ELR (cell line): ENCODE measurements at places on chromosomes 7 and 10.
A peak's percentile ranks its signal among the peaks of the same experiment; 100 is the strongest.

DNA sequence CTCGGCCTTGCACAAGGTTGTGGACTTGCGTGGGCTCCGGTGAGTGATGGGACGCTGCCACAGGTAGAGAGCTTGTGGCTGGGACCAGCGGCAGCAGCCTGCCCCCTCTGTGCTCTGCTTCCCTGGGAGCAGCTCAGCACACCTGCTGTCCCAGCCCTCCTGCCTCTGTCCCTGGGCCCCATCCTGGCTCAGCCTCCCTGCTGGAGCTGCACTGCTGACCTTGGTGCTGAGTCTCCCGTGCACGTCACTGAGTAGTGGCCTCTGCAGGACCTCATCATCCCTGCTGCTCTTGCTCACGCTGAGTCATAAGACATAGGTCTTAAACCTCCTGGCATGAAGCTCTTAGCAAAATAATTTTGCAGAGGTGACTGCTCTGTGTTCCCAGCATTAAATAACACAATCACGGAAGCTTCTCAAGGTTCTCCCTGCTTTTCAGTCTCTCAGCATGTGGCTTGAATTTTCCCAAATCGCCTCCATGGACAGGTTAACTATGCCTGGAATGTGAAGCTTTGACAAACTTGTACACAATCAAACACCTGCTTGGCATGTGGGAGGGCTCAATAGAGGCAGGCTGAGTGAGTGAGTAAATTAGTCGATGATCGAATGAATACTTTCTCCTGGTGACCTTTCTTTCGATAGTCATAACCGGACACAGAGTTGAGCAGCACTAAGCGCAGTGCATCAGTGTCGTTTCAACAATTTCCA, 63.8 kb upstream of the NPS start:
- peak; percentile 59 for DNase-seq

- no peak for DNase-seq
These were observed 4.5 kb downstream of the STMP1 start for GRCh38 chr7:135666846-135667245.

GRCh38 chr10:129467359-129468064, 471 bp downstream of the MGMT start:
- peak; percentile 23 for DNase-seq

DNA sequence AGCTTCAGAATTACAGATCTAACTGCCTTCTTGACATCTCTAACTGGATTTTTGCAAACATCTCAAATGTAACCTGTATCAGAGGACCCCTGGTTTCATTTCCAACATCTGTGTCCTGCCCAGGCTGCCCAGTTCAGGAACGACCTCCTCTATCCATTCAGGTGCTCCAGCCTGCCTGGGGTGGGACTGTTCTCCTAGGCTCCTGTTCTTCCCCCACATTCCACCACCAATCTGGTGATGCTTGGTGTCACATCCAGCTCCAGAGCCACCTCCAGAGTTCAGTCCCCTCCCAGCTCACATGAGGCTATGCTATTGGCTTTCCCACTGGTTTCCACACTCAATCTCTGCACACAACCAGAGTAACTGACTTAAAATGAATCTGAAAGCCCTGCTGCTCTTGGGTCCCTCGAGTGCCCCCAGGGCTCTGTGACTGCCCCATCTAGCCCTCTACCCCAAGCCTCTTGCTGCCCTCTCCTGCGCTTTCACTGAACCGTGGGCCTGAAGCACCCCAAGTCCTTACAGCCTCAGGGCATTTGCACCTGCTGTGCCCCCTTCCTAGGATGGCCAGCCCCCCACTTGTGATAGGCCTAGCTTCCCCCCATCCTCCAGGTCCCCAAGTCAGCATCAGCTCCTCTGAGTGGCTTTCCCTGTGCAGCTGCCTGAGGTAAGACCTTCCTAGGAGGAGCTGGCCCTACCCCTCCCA, 46.1 kb downstream of the PPIF start:
- DNase-seq, result no peak

- no peak for DNase-seq
These were observed 1193.4 kb downstream of the SORCS3 start for GRCh38 chr10:105834261-105835059.

- DNase-seq, result no peak
These were observed 17.4 kb downstream of the MTPN start for GRCh38 chr7:135959646-135960363.

GRCh38 chr10:59323036-59323459, 39.3 kb downstream of the FAM13C start:
- no peak for DNase-seq

GRCh38 chr10:5546891-5547680, 22.3 kb downstream of the CALML3 start:
- peak; percentile 84 for DNase-seq

DNA sequence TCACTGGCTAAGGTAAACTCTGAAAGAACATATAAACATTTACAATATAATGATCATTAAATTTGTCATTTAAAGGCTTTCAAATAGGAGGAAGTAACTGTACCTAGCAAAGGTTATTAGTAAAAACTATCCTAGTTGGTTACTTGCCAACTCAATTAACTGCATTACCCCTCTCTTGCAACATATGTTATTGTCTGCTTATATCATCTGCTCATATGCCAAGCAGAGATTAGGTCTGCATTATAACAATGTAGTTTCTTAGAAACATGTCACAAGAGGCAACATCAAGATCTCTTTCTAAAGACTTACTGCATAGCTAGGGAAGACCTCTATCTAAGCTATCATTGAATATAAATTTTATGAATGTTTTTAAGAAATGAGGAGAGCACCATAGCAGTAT, 132.5 kb downstream of the RELN start:
- DNase-seq, result no peak

DNA sequence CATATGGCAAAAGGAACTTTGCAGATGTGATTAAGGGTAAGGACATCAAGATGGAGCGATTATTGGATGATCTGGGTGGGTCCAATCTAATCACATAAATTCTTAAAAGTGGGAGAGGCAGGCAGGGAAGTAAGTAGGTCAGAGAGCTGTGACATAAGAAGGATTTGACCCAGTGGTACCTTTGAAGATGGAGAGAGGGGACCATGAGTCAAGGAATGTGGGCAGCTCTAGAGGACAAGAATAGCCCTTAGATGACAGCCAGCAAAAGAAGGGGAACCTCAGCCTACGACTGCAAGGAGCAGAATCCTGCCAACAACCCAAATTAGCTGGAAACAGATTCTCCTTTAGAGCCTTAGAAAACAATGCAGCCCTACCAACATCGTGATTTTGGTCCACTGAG, 34.5 kb downstream of the LAMB1 start:
- DNase-seq, result no peak

DNA sequence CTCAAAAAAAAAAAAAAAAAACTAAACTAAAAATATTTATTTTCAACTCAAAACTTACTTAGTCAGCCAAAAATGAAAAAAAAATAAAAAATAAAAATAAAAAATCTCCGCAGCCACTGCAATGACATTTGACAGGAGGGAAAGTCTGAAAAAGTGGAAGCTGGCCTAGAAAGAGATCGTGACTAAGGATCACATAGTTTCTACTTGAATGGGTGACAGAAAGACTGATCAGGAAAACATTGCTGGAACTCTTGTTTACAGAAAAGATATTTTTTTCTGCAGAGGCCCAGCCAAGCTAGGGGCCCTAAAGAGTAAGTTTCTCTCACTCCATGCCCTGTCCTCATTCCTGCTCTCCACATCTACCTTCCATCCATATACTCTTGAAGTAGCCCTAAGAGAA, 92.8 kb upstream of the KCND2 start:
- DNase-seq, result no peak

GRCh38 chr10:86508217-86508616, 13.4 kb downstream of the WAPL start:
- DNase-seq, result no peak

GRCh38 chr10:119189811-119190282, 11.2 kb upstream of the PRDX3 start:
- DNase-seq, result peak; percentile 76

DNA sequence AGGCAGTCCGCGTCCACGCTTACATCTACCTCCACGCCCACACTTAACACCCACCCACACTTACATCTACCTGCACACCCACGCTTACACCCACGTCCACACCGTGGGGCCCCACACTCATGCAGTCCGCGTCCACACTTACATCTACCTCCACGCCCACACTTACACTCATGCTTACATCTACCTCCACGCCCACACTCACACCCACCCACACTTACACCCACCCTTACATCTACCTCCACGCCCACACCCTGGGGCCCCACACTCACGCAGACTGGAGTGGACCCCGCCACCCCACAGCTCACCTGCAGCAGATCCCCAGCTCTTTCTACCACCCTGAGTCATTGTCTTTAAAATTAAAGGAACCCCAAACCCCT, 32.4 kb upstream of the PWWP2B start:
- DNase-seq, result no peak

- DNase-seq, result peak; percentile 32
These were observed 27.8 kb upstream of the NUB1 start for GRCh38 chr7:151313857-151314256.

DNA sequence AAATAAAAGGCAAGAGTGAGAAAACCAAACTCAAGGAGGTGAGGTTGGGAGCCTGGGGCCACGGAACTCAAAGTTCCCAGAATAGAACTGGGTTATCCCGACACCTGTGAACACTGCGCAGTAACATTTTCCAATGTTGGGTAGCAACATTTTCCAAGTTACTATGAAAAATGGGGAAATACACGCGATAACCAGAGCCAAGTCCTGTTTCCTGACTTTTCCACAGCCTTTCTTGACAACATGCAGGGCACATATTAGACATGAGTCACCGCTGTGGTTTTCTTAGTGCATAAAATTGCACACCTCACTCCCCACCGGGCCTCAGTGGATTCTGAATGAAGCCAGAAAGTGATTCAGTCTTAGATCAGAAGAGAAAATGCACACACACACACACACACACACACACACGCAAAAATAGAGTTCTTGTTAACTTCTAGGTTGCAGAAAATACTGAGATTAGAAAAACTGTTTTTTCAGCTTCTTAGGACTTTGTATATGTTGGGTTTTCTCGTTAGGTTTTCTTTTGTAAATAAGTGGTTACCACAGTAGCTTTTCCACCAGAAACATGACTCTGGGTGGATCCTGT, 70.0 kb downstream of the CAMK1D start:
- DNase-seq, result peak; percentile 88

GRCh38 chr10:71721313-71721712, 1.7 kb upstream of the C10orf105 start:
- DNase-seq, result no peak

DNA sequence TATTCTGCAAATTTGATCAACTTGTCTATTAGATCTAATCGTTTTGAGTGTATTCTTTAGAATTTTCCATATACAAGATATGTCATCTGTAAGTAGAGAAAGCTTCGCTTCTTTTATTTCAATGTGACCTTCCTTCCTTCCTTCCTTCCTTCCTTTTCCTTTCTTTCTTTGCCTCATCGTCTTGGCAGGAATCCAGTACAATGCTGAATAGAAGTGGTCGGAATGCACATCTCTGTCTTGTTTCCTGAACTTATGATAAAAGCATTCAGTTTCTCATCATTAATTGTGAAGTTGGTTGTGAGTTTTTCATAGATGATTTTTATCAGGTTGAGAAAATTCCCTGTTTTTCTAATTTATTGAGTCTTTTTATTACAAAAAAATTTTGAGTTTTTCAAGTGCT, 300.7 kb upstream of the ZNF32 start:
- no peak for DNase-seq

GRCh38 chr7:35805876-35806275, 5.0 kb downstream of the SEPTIN7 start:
- DNase-seq, result no peak

GRCh38 chr7:137342828-137343261, 688 bp downstream of the PTN start:
- DNase-seq, result no peak

DNA sequence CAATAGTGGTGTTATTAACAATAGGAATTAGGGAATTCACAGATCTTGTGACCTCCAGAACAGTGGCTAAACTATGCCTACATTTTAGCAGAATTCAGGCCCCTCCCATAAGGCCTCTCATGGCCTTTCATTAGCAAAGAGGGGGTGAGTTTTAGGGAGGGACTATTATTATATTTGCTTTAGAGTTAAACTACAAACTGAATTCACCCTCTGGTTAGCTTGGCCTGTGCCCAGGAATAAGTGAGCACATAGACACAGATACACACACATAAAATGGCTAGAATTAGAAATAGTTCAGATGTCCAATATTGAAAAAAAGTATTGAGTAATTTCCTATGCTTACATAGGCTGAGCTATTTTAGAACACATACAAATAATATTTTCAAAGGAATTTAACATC, 818.8 kb upstream of the COBL start:
- DNase-seq, result no peak

- DNase-seq, result no peak
These were observed 582.0 kb downstream of the TNS3 start for GRCh38 chr7:46999866-47000265.

DNA sequence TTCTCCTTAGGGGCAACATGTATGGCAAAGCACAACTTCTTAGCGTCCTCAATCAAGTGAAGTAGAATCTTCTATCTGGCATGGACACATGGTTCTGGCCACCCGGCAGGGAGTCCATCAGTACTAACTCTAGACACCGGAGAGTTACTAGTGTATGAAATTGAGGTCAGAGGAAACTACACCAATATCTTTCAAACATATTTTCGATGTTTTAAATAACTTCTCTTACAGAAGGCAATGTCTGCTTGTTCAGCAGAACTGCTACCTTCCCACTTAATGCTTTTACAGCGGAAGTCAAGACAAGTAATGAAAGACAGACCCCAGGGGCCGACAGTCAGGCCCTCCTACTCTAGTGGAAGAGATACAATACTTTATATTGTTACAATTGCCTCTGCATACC, 89.9 kb downstream of the RNF216 start:
- DNase-seq, result no peak

GRCh38 chr10:110355922-110356627, 51.4 kb upstream of the SMNDC1 start:
- DNase-seq, result no peak

GRCh38 chr10:3584926-3585784, 199.9 kb downstream of the KLF6 start:
- no peak for DNase-seq

GRCh38 chr10:132753596-132753995, 32.4 kb downstream of the NKX6-2 start:
- no peak for DNase-seq

GRCh38 chr10:734481-734880, 45.0 kb upstream of the DIP2C start:
- DNase-seq, result no peak

DNA sequence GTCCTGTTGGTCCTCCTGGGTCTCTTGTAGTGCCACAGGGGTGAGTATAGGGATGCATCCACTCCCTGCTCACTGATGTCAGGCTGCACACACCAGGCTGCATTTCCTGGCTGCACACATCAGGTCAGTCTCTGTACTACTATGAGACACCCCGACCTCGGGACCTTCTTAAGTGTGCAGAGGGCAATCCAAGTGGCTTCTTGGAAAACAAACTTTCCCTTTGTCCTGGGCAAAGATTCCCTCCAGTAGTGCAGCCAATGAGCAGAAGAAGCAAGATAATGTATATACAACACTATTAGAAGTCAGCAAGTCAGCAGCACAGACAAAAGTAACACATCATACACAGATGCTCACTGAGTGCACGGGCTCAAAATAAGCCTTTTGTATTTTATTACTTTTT, 493.5 kb downstream of the GRID1 start:
- DNase-seq, result no peak

DNA sequence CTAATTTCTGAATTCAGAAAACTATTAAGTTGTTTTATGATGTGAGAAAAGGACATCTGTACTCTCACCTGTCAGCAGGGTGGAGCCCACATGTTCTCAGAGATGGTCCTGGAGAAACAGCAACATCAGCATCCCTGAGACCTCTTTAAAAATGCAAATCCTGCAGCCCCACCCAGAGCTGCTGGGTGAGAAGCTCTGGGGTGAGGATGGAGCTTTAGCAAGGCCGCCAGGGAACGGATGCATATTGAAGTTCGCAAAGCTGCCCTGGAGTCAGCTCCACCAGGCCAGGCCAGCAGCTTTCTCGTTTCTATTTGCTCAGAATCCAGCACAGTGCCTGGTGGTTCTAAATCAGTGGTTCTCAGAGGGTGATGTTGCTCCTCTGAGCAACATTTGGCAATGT, 49.1 kb downstream of the PRKCQ start:
- DNase-seq, result no peak
